Stimulated activated CD4-positive, alpha-beta T cell treated with anti-CD3 and anti-CD28 coated beads, Interleukin-1b, Interleukin-23, amount 100 ng/mL, for 1 hour (primary cell): ENCODE measurements at places on chromosomes 5 and 9.

DNA sequence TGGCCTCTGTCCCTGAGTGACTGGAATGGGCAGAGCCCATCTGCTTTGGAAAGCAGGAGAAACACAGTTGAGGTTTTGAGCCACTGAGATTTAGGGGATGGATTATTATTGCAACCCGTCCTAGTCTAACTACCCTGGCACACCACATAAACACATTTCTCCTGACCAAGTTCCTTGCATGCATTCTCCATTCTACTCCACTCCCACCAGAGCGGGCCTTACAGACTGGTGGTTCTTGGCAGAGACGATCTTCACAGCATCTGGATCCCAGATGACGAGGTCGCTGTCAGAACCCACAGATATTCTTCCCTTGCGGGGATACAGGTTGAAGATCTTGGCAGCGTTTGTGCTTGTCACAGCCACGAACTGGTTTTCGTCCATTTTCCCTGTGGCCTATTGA lies 111.0 kb downstream of the DPYSL3 start:
- DNase-seq, result no peak

DNA sequence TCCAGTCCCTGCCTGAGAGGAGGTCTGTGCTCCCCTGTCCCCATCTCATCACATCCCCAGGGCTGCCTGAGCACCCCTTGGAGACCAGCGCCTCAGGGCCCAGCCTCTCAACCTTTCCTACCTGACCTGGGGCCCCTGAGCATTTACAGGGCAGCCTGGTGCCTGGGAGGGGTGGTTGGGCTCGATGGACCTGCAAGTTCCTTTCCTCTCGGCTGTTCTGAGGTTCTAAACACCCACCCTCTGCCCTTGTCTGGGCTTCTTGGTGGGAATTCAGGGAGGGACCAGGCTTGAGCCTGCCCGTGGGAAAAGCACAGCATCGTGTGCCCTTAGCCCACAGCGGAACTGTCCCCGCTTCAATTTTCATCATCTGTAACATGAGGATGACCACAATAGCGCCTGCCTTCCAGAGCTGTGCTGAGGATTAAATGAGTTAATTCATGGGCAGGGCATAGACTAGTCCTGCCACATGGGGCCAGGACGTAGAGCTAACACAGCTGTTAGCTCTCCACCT lies 91.0 kb upstream of the SH3PXD2B start:
- no peak for DNase-seq

DNA sequence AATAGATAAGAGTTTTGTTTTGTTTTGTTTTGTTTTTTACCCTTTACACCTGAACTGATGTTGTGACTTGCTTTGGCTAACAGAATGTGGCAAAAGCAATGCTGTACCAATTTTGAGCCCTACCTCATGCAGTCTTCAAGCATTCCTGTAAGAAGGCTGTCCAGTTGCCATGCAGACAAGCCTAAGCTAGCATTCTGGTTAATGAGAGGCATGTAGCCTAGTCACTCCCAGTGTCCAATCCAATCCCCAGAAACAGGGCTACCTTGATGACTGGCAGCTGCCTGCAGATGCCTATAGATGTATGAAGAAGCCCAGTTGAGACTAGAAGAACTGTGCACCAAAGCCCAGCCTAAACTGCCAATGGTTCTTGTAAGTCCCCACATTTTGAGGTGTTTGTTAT lies 9.4 kb upstream of the EFNA5 start:
- DNase-seq, result no peak

- DNase-seq, result no peak
Observed at GRCh38 chr5:55923177-55923771, 71.5 kb downstream of the IL6ST start.

DNA sequence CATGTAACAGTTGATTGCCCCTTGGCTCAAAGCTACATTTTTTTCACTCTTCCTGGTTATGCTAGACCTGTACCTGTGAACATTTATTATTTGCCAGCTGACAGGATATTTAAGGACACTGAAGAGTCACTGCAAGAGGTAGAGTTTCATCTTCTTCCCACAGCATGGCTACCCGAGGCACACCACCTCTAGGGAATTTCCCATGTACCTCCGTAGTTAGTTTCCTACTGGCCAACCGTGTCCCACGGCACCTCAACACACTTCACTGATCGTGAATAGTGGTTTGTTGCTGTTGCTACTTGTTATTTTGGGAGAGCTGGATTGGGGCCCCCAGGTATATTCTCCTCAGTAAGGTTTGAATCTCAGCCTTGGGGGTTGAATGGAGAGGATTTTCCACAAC lies 648.6 kb downstream of the SEMA5A start:
- no peak for DNase-seq

GRCh38 chr5:96993760-96994159 lies 57.9 kb downstream of the LNPEP start:
- DNase-seq, result no peak

GRCh38 chr9:122331523-122331927 lies 39.3 kb upstream of the PTGS1 start:
- no peak for DNase-seq

DNA sequence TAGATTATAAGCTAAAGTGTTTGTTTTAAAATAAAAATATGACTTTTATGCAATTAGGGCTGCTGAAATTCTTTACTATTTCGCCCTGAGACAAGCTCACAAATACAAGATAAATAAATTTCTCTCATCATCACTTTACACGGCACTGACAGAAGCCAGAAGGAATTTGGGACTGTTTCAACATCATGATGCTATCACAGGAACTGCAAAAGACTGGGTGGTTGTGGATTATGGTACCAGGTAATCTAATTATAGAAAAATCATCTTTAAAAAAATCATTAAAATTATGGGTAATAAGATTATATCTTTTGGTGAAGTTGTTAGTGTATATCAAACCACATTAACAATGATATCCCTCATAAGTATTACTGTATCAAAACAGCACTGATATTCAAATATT lies 95.0 kb downstream of the MAN2A1 start:
- DNase-seq, result no peak

GRCh38 chr5:83197326-83197967 lies 120.1 kb downstream of the XRCC4 start:
- DNase-seq, result no peak

DNA sequence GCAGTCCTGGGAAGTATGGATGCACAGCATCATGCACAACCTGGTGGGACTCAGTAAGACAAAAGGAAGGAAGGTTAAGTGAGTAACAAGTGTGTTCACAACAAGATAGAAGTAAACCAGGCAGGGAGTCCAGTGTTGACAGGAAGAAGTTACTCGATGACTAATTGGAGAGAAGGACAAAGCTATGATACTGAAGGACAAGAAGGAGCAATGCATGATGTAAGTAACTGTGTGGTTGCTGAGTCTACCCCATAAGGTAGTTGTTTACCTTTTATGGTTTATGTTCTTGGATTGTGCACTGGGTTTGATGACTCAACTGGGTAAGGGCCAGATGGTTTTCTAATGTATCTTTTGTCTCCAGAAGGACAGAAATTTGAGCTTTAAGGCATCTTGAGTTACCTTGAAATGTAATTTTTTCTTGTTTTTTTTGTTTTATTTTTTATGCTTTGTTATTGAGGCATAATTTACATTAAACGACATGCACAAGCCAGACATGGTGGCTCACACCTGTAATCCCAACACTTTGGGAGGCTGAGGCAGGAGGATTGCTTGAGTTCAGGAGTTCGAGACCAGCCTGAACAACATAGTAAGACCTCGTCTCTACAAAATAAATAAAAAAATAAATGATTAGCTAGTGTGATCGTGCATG lies 89.2 kb upstream of the CAST start:
- no peak for DNase-seq

DNA sequence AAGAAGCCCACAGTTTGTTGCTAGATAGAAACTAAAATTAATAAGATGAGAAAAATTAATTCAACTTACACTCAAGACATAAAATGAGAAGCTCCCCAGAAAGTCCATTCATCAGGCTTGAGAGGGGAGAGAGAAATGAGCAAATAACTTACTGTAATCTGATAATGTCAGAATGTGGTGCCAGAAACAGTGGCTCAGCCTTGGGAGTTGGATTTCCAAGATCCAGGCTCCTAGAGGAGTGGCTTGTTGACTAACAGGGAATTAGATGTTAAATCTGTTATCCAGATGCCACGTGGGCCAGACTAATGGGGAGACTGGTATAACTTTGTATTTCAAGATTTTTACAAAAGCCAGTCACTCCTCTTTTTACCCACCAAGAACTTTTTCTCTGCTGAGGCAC lies 458.2 kb downstream of the GADD45G start:
- DNase-seq, result no peak

DNA sequence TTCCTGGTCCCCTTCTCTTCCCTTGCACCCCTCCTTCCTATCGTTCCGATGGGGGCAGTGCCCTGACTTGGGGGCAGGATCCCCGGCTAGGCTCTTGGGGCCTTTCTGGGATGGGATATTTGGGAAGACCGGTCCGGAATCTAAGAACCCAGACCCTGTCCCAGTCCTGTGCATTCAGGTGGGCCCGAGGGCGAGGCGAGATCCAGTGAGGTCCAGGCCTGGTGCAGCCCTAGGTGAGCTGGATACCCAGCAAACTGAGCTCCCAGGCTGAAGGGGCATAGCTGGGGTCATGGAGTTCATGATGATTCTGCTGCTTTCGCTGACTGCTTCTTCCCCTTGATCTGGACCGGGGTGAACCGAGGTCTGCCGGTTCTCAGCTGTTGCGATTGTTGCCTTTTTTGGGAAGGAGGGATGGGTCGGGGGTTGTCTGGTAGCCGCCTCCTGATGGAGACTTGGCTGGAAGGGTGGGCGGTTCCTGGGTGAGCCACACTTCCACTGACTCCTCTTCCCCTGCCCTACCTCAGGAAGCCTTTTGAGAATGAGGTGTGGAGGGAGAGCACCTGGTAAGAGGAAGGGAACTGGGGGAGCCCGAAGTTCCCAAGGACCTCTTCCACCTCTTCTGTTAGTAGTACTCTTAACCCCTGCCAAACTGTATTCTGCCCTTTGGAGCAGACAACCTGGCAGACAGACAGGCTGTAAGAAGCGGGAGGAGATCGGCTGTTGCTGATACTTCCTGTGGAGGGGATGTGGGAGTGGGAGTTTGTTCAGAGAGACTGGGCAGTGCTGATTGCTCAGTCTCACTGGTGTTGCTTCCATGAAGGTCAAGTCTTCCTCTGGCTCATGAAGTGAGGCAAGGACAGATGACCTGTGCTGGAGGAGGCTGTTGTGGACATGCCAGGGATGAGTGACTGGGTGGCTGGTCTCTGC lies 1.0 kb downstream of the LRRC8A start:
- DNase-seq, result no peak

- DNase-seq, result no peak
Observed at GRCh38 chr5:73448463-73449136, at the start of gene FOXD1. Gene FOXD1, minus strand, starts transcription at chr5:73448777. Its CDS starts 415 bp downstream, at chr5:73448362.

- DNase-seq, result no peak
Observed at GRCh38 chr9:137688725-137689124, 69.9 kb downstream of the EHMT1 start.

- no peak for DNase-seq
Observed at GRCh38 chr5:43661102-43661501, 58.1 kb downstream of the NNT start.

- DNase-seq, result peak; percentile 78
Observed at GRCh38 chr9:128007566-128008138, 26.9 kb upstream of the EEIG1 start.
